GOT3 (cell line): ENCODE measurements at places on chromosomes 13 and 19.

DNA sequence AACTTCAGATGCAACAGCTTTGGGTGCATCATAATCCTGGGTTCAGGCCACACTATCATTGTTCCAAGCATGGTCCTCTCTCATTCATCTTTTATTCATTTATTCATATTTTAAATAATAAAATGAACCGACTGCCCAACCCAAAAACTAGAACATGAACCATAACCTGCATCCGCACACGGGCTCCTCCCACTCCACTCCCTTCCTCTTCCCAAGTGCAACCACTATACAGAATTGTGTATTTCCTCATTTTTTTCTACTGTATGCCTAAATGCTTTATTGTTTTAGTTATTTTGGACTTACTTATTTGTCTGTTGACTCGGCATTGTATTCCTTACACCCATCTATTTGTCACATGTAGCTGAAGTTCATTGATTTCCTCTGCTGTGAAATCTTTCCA, 30.7 kb upstream of the POMP start:
- no peak for DNase-seq

GRCh38 chr13:113979791-113980471, 6.1 kb upstream of the C13orf46 start:
- DNase-seq: no peak

- DNase-seq: no peak
Measured at GRCh38 chr13:83272652-83273240, 609.5 kb downstream of the SLITRK1 start.

DNA sequence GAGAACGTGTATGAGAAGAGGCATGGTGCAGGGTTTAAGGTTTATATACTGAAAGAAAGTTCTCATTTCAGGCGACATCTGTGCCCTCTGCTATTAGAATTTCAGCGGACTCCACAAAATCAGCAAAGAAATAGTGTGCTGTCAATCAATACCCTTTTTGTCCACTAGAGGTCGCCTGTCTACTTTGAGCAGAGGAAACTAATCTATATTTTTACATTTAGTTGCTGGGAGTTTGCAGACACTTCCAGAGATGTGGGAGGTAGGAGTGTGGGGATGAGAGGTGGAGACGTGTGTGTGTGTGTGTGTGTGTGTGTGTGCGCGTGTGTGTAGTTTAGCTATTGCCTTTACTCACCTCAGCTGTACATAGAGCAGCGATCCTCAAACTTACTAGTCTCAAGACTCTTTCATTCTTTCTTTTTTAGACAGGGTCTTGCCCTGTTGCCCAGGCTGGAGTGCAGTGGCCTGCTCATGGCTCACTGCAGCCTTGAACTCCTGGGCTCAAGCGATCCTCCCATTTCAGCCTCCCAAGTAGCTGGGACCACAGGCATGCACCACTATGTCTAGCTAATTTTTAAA, 9.7 kb downstream of the INAFM1 start:
- DNase-seq: no peak

GRCh38 chr13:99263126-99263785, 5.1 kb upstream of the GPR18 start:
- no peak for DNase-seq

- no peak for DNase-seq
Measured at GRCh38 chr13:50610238-50610637, 233.3 kb downstream of the DLEU7 start.

GRCh38 chr13:113648216-113648610, 9.8 kb downstream of the ATP4B start:
- DNase-seq: no peak

- no peak for DNase-seq
Measured at GRCh38 chr13:29845440-29846056, 4.9 kb downstream of the UBL3 start.

GRCh38 chr19:39497996-39498797, 550 bp upstream of the DLL3 start:
- no peak for DNase-seq

- DNase-seq: no peak
Measured at GRCh38 chr19:28350673-28351072, 862.3 kb downstream of the UQCRFS1 start.

DNA sequence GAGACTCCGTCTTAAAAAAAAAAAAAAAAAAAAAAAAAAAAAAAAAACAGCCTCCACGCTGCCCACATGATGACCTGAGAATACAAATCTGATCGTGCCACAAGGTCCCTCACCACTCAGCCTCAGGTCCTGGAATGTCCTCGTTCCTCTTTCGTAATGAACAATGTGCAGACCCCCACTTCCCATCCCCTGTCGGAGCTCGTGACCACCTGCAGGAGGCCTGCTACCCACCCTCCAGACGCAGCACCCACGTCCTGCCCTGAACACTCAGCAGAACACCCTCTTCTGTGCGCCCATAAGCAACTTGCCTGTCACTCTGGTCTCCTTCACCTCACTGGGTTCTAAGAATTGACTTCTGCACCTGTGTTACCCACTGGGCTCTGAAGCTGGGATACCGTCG, 166.4 kb downstream of the KATNAL1 start:
- DNase-seq: no peak

GRCh38 chr13:57136093-57136492, 4.6 kb upstream of the PRR20A start:
- no peak for DNase-seq

DNA sequence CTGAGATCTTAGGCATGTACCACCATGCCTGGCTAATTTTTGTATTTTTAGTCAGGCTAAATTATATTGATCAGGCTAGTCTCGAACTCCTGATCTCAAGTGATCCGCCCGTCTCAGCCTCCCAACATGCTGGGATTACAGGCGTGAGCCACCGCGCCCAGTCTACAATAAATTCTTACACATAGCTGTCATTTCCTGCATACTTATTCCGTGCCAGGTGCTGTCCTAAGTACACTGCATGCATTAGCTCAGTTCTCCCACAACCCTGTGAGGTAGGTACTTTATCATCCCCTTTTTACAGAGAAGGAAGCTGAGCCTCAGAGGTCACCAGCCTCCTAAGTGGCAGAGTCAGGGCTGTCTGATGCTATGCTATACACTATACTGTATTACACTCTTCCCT, 7.2 kb upstream of the RHPN2 start:
- no peak for DNase-seq

GRCh38 chr13:94205896-94206295, 273.6 kb downstream of the DCT start:
- no peak for DNase-seq
